ENCODE measurements at places on chromosomes 2 and 18.

DNA sequence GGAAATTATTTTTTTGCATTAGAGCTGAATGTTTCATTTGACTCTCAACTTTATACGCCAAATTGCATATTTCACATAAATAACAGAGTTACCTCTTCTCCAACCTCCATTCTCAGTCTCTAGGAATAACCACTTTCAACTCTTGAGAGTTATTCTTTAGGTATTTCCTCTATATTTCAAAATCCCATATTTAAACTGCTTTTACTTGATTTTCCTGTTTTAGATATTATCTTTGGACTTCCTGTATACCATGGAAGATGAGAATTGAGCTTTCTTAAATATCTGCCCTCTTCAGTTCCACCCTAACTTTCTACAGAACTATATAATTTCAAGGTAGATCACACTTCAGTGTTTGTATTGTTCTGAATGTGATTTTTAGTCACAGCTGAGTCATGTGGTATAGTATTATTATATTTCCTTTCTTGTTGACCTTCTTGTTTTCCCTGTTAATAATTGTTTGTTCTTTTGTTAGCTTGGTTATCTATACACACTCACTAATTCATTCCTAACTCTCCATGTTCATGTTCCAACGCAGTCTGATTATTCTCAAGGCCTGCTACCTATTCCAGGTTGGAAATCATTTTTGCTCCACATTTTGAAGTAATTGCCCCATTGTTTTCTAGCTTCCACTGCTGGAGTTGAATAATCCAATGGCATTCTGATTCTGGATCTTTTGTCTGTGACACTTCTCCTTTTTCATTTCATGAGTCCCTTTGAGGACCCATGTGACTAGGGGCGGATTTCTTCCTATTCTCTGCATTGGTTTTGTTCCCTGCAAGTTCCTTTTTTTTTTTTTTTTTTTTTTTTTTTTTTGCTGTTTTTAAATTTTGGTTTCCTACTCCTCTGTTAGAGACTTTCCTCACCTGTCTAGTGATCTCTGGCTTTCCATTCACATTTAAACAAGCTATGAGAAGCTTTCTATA lies 156.8 kb upstream of the RBMS1 start:
- DNase-seq: no peak

- DNase-seq: no peak
Observed at GRCh38 chr2:158692372-158693103, 102.6 kb upstream of the DAPL1 start.

- peak; percentile 92 for DNase-seq
Observed at GRCh38 chr2:20050104-20050645, 1.3 kb downstream of the LAPTM4A start.

GRCh38 chr2:126699716-126700581 lies 44.0 kb downstream of the GYPC start:
- DNase-seq: no peak

GRCh38 chr2:136021976-136022375 lies 36.5 kb upstream of the DARS1 start:
- DNase-seq: no peak

- DNase-seq: no peak
Observed at GRCh38 chr2:57720728-57721627, 325.6 kb upstream of the VRK2 start.

- no peak for DNase-seq
Observed at GRCh38 chr2:64563436-64563938, 39.4 kb downstream of the AFTPH start.

DNA sequence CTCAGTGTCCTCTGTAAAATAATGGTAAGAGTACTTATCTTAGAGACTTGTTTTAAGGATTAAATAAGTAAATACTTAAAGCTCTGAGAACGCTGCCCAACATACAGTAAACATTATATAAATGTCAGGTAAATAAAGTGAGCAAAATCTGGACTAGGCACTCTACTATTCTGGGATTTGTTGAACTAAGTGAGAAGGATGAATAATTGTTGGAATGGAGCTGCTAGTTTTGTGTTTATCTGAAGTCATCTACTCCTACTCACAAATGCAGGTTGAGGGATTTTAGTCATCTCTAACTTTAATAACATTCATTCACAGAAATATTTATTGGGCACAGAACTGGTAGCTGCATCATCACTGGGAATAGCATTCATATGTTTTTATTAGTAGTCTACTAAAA lies 103.4 kb downstream of the MEIS1 start:
- no peak for DNase-seq
